Hindlimb muscle (tissue), 1 donor: ENCODE measurements at places on chromosomes 5 and 9.

- no peak for DNase-seq
Observed at GRCh38 chr9:114026335-114026734, 51.8 kb downstream of the AMBP start.

GRCh38 chr5:139094154-139095131, 103.7 kb downstream of the SIL1 start:
- no peak for DNase-seq

DNA sequence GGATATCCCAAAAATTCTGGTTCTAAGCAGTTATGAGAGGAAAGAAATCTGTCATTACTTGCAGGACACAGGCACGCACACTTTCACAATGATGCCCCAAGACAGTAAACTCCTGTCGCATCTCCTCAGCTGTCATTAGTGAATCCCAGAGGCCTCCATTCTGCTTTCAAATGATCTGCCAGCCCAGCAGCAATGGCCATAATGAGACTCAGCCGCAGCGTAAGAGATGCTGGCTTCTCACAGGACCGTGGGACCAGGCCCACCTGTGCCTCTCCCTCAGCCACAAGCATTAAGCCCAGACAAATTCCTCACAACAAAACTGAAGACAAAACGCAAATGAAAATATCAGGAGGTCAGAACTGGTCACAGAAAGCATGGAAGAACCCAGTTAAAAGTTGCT, 98.0 kb upstream of the VLDLR start:
- no peak for DNase-seq

DNA sequence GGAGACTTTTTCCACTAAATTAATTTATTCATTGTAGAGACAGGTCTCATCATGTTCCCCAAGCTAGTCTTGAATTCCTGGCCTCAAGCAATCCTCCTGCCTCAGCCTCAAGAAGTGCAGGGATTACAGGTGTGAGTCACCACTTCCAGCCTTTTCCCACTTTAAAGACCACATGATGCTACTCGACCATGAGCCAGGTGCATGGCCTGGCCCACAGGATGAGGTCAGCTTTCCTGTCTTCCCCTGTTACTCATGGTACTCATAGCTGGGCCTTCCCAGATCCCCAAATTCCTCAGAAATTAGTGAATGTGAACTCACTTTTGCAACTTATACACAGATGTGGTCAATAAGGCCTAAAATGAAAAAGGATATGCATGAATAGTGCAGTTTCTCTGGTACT, 395.9 kb downstream of the SEMA5A start:
- DNase-seq: no peak

DNA sequence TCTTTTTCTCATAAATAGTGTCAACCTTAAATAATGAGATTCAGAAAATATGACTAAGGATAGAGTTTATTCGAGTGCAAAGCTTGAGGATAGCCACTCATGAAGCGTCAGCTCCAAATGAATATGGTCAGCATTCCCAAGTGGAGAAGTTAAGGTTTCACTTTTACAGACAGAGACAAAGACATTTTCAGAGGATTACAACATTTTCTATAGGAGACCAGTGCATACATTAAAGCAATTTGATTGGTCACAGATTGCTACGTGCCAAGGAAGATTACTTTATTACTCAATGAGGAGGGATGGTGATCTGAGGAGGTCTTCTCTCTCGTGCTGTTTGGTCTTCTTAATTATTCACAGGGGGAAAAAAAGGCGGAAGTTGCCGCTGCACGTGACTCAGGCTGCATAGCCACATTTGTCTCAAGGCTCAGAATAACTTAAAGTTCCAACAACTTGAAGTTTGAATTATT, 60.1 kb upstream of the SPATA31C2 start:
- DNase-seq: peak; percentile 49
